ENCODE measurements at places on chromosomes 3 and 15. TPM values are rescaled to one million over a fixed set of nuclear protein-coding genes. Genes with fewer than 3 reads are reported as not detected.

- DNase-seq, result no peak
Measured at GRCh38 chr3:11386465-11387113, 114.4 kb downstream of the ATG7 start.

DNA sequence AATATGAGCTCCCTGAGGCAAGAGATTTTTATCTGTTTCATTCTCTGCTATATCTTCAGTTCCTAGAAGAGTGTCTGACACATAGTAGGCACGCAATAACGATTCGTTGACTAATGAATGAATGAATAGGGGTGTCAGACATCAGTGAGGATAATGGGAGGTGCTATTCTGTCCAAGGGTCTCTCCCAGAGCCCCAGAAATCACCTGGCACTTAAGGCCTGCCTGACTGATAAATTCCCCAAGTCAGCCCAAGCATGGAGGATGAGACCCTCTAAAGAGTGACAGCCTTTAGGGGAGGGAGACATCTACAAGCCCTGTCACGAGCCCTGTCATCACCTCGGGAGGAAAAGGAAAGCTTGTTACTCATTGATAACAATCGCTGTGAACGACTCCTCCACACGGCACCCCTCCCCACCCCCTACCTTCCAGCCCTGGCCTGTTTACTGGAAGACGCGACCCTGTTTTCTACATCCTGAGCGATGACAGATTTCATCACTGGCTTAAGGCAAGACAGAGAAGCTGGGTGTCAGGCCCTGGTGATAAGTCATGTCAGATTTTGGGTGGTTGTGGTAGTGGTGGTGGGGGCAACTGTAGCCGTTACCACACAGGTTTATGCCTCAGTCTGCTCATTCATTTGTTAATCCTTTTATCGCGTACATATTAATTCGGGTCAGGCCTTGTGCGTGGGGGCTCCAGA lies 23.1 kb downstream of the BHLHE40 start:
- peak; percentile 81 for DNase-seq

GRCh38 chr3:20811631-20812030 lies 625.6 kb upstream of the SGO1 start:
- DNase-seq, result no peak

The CCR2 gene
- 167 TPM for total RNA-seq

DNA sequence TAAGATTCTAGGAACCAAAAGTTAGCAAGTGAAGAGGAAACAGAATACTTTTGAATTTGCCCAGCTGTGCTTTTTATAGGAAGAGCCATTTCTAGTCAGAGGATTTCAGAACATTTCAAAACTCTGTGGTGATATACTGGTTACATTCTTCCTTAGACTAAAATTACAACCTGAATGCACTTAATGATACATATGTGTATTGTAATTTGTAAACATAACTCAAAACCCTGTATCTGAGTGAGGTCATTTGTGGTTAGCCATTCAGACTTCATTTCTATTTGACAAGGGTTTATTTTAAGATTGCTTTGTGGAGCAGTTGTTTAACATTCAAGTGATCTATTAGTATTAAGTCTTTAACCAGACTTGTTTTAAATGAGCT lies 59.4 kb upstream of the TRIM71 start:
- DNase-seq, result no peak

- DNase-seq, result no peak
Measured at GRCh38 chr15:67109141-67110034, 44.0 kb downstream of the SMAD3 start.

GRCh38 chr3:157156837-157157635 lies 2.9 kb downstream of the CCNL1 start:
- no peak for DNase-seq
